ENCODE measurements at places on chromosomes 1 and 21.

GRCh38 chr1:156880473-156880872 lies 13.0 kb upstream of the PEAR1 start:
- DNase-seq, result no peak

DNA sequence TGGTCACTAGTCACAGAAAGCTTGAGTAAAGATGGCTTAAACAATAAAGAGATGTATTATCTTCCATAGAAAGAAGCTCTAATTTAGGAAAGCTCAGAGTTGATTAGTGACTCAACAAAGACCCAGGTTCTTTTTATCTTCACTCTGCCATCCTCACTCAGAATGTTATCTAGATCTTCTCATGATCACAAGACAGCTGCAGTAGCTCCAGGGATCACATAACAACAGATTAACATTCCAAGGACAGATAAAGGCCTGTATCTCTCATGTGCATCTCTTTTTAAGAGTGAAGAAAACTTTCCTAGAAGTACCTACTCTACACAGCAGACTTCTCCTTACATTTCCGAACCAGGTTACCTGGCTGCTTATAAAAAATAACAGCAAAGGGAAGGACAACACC lies 368.7 kb upstream of the PROX1 start:
- DNase-seq, result no peak

DNA sequence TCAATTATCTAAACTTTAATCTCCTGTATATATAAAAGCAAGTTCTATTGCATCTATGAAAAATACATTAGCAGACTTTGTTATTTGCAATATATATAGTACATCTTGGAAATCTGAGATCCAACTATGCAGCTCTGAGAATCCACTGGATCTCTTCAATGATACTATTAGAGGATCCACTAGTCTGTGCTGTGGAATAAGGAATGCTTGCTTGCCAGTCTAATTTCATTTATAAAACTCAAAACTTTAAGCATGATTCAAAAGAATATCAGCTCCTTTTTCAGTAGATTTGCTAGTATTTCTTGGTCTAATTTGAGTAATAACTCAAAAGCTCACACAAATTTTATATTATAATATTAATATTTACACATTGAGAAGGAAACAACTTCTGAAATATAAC lies 115.1 kb downstream of the SPATA6 start:
- no peak for DNase-seq

GRCh38 chr1:204232526-204232925 lies 18.7 kb upstream of the GOLT1A start:
- DNase-seq, result no peak

DNA sequence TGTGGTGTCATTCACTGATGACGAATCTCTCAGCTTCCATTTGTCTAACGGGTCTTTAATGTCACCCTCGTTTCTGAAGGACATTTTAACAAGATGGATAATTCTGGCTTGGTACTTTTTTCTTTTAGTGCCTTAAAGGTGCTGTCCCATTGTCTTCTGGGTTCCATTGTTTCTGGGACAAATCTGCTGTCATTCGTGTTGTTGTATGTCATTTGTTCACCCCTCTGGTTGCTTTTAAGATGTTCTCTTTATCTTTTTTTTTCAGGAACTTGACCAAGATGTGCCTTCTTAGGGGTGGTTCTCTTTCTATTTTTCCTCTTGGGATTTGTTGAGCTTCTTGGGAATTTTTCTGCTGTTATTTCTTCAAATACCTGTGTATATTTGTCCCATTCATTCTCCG lies 14.0 kb upstream of the MMEL1 start:
- DNase-seq, result no peak

DNA sequence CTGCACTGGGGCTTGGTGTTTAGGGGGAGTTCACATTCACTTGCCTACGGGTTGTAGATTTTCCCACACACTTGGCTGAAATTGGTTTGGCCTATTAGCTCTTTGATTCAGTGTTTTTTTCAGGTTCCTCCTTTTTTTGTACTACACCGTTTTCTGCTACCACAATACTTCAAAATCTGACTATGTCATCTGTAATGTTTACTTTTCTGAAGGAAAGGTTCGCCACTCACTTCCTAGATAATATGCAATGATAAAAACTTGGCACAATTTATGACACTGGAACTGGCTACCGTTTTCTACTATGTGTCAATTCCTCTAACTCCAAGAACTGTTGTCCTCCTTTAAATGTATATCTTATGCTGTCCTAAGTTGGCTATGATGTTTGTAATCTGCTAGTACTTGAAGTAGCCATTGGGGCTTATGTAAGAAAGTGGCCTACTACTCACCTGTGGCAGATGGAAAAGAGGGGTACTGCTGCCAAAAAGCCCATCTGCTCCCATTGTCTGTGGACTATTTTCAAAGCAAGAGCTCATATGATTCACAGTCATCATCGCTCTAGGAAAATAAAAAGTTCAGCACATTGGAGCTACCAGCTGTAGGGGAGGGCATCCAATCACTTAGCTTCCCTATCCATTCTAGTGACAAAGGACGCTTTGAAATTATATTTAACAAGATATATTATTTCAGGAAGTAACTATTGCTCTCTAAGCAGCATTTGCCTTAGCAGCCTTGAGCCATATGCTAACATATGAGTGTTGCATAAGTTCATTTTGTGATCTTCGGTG lies 42.4 kb upstream of the BACH1 start:
- no peak for DNase-seq

DNA sequence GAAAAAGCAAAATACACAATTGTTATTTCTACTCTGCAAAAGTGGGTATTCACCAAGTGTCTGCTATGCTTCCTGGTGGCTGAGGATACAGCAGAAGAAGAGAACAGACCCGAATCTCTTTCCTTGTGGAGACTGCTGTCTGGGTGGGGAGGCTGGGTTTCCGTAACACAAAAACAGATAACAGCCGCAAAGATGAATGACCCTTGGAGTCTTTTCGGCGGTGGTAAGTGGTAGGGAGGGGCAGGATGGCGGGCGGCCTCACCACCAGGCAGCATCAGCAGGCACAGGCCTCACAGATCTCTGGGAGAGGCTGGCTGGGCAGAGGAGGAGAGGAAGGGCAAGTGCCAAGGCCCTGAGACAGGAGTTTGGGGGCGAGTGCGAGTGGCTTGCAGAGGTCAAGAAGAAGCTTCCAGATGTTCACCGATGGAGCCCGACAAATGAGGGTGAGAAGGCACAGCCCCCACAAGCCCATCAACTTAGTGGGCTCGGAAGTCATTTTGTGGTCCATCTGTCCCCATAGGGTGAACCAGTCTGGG lies 164.2 kb downstream of the RHOU start:
- DNase-seq, result no peak

- DNase-seq, result no peak
Observed at GRCh38 chr1:44347280-44347679, 7.8 kb downstream of the ERI3 start.

DNA sequence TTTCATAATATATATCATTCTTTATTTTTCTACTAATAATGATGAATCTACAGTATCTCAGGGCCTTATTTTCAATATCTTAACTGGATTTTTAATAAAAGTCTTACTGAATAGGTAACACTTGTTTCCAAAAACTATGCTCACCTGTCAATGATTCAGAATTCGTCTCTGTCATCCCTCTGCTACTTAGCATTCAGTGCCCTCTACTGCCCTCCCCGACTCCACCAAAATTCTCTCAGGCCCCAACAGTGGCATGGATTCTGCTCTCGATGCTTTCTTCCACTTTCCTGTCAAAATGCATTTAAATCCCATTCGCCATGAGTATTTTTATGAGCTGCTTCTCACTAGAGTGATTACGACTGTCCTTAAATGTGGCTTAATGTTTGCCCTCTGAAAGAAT lies 10.5 kb upstream of the BACH1 start:
- DNase-seq, result no peak
